ENCODE measurements at places on chromosomes 2 and 18. TPM values are rescaled to one million over a fixed set of nuclear protein-coding genes. Genes with fewer than 3 reads are reported as not detected.

GRCh38 chr2:178441426-178441825, 9.5 kb downstream of the PRKRA start:
- no peak for DNase-seq

DNA sequence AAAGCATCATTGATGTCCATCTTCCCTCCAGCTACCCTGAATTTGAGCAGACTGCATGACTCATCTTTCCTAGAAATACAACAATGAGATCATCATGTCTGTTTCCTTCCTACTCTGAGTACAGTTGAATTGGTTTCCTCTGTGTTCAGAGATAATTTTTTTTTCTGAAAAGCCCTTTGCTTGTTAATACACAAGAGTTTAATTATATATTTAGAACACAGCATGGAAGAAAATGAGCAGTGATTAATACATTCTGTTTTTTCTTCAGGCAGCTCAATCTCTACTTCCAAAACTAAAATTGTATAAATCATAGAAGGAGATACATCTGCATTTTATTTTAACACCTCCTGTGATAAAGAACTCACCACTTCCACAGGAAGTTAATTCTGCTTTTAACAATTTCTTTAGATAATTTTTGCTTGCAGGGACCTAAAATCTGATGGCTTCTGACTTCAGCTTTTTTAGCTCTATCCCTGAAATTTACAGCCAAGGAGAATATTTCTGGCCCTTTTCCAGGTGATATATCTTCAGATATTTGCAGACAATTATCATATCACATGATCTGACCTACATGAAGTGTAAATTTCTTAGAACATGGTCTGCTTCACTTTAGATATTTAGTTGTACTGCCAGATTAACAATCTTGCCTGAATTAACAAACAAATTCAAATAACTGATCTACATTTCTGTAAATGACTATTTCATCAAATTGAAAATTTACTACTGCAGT, 249.0 kb downstream of the TRIB2 start:
- no peak for DNase-seq

ACKR3 gene
- 72.7 TPM for polyA plus RNA-seq

- no peak for DNase-seq
Measured at GRCh38 chr2:12479065-12479601, 237.6 kb upstream of the TRIB2 start.

SGPP2 gene
- 18.5 TPM for polyA plus RNA-seq

- no peak for DNase-seq
Measured at GRCh38 chr2:98985905-98986666, 50.1 kb upstream of the CRACDL start.

DNA sequence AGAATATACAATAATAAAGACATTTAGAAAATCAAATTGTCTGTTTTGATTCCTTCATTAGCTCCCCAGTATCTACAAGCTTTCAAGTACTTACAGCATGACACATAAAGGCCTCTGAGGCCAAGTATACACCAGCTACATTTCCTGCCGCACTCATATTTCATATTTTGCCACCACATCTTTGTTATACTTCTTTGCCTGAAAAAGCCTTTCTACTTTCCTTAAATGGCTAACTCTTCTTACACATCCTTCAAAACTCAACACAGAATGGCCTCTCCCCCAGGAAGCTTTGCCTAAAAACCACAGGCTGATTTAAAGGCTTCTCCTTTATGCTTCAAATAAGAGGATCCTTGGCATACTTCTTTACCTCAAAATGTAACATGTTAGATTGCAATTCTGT, 4.5 kb downstream of the STK17B start:
- DNase-seq = no peak

Measured in right renal cortex interstitium (tissue), 3 donors.